ENCODE measurements at places on chromosomes 12 and 14.

DNA sequence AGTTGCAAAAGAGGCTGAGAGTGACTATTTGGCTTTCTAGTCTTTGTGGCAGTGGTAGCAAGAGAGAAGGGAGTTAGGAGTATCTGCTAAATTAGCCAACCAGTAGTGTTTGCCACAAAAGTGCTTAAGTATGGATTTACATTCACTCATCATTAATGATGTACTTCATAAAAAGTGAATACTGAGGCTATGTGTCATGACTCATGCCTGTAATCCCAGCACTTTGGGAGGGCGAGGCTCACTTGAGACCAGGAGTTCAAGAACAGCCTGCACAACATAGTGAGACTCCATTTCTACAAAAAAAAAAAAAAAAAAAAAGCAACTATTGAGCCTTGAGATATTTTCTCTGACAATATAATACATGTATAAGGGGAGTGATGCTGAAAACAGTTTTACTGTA, 36.8 kb downstream of the CCDC177 start:
- DNase-seq = no peak

- no peak for DNase-seq
Observed at GRCh38 chr14:72776701-72777261, 117.1 kb downstream of the DPF3 start.

- no peak for DNase-seq
Observed at GRCh38 chr12:92369636-92370035, 224.0 kb upstream of the BTG1 start.

DNA sequence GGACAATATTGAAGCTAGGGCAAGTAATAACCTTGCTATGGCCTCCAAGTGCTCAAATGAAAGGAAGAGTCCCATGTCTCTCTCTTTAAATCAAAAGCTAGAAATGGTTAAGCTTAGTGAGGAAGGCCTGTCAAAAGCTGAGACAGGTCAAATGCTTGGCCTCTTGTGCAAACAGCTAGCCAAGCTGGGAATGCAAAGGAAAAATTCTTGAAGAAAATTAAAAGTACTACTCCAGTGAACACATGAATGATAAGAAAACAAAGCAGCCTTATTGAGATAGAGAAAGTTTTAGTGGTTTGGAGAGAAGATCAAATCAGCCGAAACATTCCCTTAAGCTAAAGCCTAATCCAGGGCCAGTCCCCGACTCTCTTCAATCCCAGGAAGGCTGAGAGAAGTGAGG, 84.1 kb upstream of the PLEKHA5 start:
- no peak for DNase-seq

DNA sequence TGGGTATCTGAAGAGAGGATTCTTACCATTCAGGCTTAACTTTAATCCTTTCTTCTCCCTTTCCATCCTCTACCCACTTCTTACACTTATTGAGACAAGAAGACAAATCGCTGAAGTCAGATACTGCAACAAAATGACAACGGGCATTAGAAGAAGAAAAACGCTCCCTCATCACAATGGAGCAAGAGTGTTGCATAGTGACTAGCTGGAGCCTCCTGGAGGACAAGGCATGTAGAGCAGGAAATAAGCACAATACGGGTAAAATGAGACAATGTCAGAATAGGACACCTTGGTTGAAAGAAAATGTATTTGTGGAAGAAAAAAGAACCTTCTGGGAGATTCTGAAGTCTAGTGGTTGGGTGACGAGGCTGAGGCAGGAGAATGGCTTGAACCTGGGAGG, 501.0 kb downstream of the RERGL start:
- peak; percentile 22 for DNase-seq

GRCh38 chr12:12528361-12529270, 34.0 kb downstream of the DUSP16 start:
- no peak for DNase-seq

GRCh38 chr12:121000530-121000929, 15.8 kb downstream of the C12orf43 start:
- DNase-seq = no peak

- no peak for DNase-seq
Observed at GRCh38 chr12:56449622-56449984, 377 bp upstream of the TIMELESS start.

DNA sequence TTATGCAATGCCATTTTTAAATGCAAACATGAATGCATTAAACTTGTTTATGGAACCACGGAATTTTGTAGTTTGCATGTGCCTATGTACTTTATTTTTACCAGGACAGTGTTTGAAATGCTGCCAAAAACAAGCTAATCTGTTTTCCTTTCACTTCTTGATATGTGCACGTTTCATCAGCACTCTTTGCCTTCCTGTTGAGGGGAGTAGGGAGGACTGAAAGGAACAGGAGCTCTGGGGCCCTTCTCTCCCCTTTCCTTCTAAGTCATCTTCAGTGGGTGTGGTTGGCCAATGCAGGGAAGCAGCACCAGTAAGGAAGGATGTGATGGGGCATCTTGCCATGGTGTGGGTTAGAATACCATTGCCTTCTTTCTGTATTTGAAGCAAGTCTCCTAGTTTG, 12.1 kb upstream of the PPP4R4 start:
- no peak for DNase-seq

GRCh38 chr12:54383041-54383609, 1.4 kb downstream of the ZNF385A start:
- no peak for DNase-seq

DNA sequence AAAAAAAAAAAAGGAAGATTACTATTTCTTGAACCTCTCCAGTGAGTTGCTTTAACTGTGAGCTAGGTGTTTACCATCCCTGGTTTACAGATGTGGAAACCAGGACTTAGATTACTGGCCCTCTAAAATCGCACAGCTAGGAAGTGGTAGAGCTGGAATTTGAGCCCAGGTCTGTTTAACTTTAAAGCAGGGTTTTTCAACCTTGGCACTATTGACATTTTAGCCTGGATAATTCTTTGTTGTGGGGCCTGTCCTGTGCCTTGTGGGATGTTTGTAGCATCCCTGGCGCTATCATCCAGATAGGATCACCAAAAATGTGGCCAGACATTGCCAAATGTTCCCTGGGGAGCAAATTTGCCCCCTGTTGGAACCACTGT, 28.5 kb upstream of the SMOC1 start:
- no peak for DNase-seq

DNA sequence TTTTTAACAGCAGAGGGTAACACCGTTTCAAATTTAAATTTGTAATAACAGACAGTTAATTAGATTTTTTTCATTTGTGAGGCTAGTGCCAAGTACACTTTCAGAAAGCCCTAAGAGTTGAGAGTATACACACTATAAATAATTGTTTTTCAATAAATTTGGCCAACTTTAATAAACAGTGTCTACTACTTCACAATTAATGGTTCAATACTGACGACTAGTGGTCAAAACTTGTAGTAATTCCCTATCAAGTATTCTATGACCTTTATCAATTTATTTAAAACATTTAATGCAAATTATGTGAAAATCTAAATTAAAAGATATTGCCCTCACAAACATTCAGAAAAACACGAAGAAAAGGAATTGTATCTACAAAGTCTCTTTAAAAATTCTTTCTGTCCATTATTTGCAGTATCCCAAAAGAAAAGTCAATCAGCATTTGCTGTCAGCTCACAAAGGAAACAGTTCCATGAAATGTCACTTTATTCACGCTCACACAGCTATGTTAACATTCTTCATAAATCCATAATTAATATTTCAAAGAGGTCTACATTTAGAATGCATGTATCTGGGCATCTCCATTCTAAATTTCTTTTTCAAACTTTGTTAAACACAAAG, 91.2 kb downstream of the CEP128 start:
- DNase-seq = no peak

- DNase-seq = no peak
Observed at GRCh38 chr14:29148221-29148620, 381.6 kb downstream of the FOXG1 start.

DNA sequence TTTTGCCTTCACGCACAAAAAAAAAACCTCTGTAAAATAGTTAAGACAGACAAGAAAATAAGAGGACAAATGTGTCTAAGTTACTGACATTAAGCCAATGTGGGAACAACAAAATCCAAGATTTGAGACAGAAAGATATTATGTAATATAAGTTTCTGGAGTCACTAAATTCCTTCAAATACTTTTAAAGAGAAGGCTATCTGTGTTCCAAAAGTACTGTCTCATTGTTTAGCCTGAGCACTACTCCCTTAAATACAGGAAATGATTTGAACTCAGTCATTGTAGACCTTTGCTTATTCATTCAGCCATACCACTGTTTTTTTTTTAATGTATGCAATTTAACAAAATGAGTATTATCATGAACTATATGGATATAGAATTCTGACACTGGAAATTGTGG, 82.7 kb upstream of the KITLG start:
- DNase-seq = no peak

DNA sequence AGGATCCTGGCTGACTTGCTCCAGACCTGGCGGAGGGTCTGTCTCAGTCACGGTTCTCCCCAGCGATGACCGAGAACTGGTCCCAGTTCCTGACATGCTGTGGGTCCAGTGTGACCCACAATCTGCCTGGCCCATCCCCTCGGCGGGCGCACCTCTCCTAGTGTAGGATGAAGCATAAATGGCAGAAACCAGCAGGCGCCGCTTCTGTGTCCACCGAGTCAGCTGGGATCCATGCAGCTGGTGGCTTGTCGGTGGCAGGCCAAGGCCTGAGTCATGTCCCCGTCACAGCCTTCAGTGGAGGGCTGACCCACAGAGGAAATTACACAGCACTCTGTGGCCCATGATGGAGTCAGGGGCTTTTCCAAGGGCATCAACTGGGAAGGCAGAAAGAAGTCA, 38.5 kb downstream of the NFKBIA start:
- DNase-seq = no peak

GRCh38 chr14:90654831-90655276, 161.4 kb downstream of the TTC7B start:
- no peak for DNase-seq

DNA sequence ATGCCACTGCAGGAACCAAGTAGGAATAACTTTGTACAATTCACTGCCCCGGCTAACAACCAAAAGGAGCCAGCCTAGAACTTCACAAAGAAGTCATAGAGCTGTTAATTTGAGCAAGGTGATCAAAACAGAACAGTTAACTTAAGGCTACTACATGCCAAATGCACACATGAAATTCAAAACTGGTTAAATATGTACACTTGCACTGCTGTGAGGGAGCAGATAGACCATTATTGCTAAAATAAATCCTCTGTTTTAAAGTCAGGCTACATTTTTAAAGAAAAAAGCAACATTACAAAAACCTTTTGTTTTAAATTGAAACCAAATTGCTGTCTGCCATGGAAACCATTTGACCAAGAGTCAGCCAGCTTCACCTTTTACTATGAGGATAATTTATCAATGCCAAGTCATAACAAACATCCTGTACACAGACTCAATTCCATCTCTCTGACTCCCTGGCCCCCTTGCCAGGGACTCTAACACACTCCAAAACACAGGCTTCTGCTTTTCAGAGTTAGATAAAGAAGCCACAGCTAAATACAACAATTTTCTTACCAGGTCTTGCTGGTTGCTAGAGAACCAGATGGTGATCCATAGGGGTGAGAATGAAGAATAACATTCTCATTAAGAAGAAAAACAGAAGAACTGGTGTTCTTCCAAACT, 84.0 kb downstream of the LRP6 start:
- DNase-seq = no peak

- DNase-seq = no peak
Observed at GRCh38 chr14:28755198-28755815, 11.3 kb upstream of the FOXG1 start.

DNA sequence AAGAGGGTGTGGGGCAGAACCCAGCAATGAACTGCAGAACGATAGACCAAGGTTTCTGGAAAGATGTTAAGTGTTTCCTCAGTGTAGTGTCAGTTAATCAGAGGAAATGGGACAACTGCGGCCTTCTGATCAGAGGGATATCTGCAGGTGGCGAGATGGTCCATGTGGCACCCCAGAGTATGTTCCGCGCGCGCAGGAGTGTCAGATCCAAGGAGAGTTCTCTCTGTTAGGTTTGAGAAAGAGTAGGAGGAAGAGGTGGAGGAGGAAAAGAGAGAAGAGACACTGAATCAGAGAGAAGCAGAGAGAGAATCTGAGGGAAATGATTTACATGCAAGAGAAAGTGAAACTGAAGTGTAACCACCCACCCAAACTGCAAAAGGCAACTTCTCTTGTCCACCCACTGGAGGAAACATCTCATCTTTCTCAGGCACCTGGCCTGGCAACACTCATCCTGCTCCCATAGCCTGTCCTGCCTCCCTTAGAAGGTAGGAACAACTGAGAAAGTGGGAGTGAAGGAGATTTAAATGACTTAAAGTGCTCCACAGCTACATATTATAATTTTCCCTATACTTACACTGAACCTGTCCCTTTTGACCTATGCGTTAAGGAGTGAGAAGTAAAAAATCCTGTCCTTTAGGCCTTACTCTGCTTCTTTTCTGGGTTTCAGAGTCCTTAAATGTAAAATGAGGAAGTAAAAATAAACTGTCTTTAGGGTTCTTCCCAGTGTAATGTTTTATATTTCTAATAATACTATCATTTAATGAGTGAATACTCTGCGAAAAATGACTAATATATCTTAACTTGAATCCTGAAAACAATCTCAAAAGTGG, 6.8 kb upstream of the TESPA1 start:
- DNase-seq = no peak

GRCh38 chr12:56658921-56659320, 13.1 kb upstream of the ATP5F1B start:
- DNase-seq = no peak

GRCh38 chr14:65414961-65415589, 2.5 kb downstream of the FUT8 start:
- no peak for DNase-seq

- DNase-seq = no peak
Observed at GRCh38 chr14:52307905-52308304, 6.2 kb upstream of the PTGER2 start.

GRCh38 chr12:89299931-89300330, 52.4 kb downstream of the DUSP6 start:
- DNase-seq = no peak

GRCh38 chr14:78840898-78841297, 670.7 kb downstream of the NRXN3 start:
- DNase-seq = no peak

DNA sequence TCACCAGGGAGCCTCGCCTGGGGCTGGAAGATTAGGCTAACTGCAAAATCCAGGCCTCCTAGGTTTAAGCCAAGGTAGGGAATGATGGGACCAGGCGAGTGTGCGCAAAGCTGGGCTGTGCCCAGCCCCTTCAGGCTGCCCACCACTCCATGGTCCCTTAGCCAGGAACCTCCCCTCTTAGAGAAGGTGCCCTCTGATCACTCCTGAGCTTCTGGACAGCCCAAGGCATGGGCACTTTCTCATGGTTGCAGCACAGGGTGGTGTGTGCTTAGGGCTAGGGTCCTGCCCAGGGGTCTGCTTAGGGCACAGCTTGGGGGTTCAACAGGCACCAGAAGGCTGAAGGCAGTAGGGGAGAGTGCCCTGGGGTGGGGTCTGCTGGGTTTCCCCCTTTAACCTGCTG, 69.0 kb downstream of the PRIMA1 start:
- DNase-seq = no peak

- DNase-seq = no peak
Observed at GRCh38 chr12:95227818-95228356, 10.3 kb downstream of the VEZT start.

GRCh38 chr12:12683725-12684124, 12.3 kb downstream of the GPR19 start:
- no peak for DNase-seq
